ENCODE measurements at places on chromosomes 12 and 14.

DNA sequence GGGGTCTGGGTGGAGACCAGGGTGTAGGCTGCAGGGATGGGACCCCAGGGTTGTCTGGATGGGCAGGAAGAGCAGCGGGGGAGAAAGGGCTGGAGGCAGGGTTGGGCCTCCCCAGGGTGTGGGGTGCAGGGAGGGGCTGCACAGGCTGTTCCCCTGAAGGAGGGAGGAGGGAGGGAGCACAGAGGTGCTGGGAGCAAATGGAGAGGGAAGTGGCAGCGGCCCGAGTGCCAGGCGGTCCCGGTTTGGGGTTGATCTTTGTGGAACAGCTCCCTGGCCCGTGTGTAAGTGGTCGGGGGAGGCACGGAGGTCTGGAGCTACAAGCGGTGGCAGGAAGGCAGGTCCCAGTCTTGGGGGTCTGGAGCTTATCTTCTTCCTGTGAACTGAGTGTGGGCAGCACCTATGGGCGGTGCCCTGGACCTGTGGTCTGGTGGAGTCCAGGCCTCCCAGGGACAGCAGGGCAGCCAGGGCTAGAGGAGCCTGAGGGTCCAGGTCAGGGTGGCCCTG lies 391.6 kb downstream of the TMEM121 start:
- no peaks in the 10 kb centered on the region for H3K27me3 ChIP-seq
- H3K4me1 ChIP-seq = no peaks in the 10 kb centered on the region
- no peak overlapping the region for H3K27ac ChIP-seq
- H3K4me3 ChIP-seq = no peak overlapping the region
- DNase-seq = no peak

- H3K36me3 ChIP-seq = no peaks in the 10 kb centered on the region
- H3K27ac ChIP-seq = no peak overlapping the region
- H3K4me3 ChIP-seq = no peak overlapping the region
- no peaks in the 10 kb centered on the region for H3K27me3 ChIP-seq
Observed at GRCh38 chr14:91398707-91399106, 18.9 kb downstream of the CCDC88C start.

GRCh38 chr14:101257551-101257950 lies 303.7 kb upstream of the DIO3 start:
- no peaks in the 10 kb centered on the region for H3K4me1 ChIP-seq
- no peaks in the 10 kb centered on the region for H3K36me3 ChIP-seq
- no peak overlapping the region for H3K27ac ChIP-seq
- no peak overlapping the region for H3K4me3 ChIP-seq

GRCh38 chr14:102249041-102249440 lies 55.9 kb downstream of the MOK start:
- H3K27me3 ChIP-seq = no peaks in the 10 kb centered on the region
- H3K4me3 ChIP-seq = no peak overlapping the region
- H3K27ac ChIP-seq = no peak overlapping the region
- peaks cover 5% of the 10 kb centered on the region for H3K36me3 ChIP-seq
- no peak for DNase-seq

GRCh38 chr14:64711039-64711438 lies 6.8 kb downstream of the PLEKHG3 start:
- peaks cover 80% of the 10 kb centered on the region for H3K4me1 ChIP-seq
- H3K4me3 ChIP-seq = no peak overlapping the region
- no peaks in the 10 kb centered on the region for H3K27me3 ChIP-seq
